ENCODE measurements at places on chromosomes 12 and 14. TPM values are rescaled to one million over a fixed set of nuclear protein-coding genes. Genes with fewer than 3 reads are reported as not detected.

ATN1 gene
- total RNA-seq: 19.8 TPM

CCT2 gene
- 154 TPM for total RNA-seq

OASL gene
- total RNA-seq: 0.49 TPM

NYNRIN gene
- 28.4 TPM for total RNA-seq

PLBD1 gene
- 3.1 TPM for total RNA-seq

ATF7IP gene
- total RNA-seq: 45.8 TPM

OR4K2 gene
- total RNA-seq: not detected

SERPINA1 gene
- total RNA-seq: not detected

AQP2 gene
- not detected for total RNA-seq

RTL1 gene
- total RNA-seq: not detected

PITPNM2 gene
- total RNA-seq: 6.9 TPM

TPH2 gene
- not detected for total RNA-seq

GPR84 gene
- 0.16 TPM for total RNA-seq

CAPZA3 gene
- not detected for total RNA-seq

CYP46A1 gene
- total RNA-seq: 0.36 TPM

CPNE6 gene
- total RNA-seq: not detected
